ENCODE measurements at places on chromosomes 1 and 21.

- DNase-seq = no peak
- peaks cover 5% of the 10 kb centered on the region for H3K4me1 ChIP-seq
- no peak overlapping the region for H3K4me3 ChIP-seq
- H3K27me3 ChIP-seq = no peaks in the 10 kb centered on the region
- H3K36me3 ChIP-seq = no peaks in the 10 kb centered on the region
Measured at GRCh38 chr1:218347336-218347722, 2.2 kb downstream of the TGFB2 start.

- DNase-seq = no peak
- no peak overlapping the region for H3K4me3 ChIP-seq
- no peak overlapping the region for H3K27ac ChIP-seq
- peaks cover 77% of the 10 kb centered on the region for H3K27me3 ChIP-seq
Measured at GRCh38 chr21:42300045-42300583, 15.1 kb downstream of the TFF3 start.

- H3K4me1 ChIP-seq = peaks cover 39% of the 10 kb centered on the region
- no peak for DNase-seq
- H3K27ac ChIP-seq = no peak overlapping the region
- no peak overlapping the region for H3K4me3 ChIP-seq
- H3K36me3 ChIP-seq = peaks cover 9% of the 10 kb centered on the region
Measured at GRCh38 chr1:230166366-230167132, 99.5 kb downstream of the GALNT2 start.

GRCh38 chr1:88983791-88984559 lies 8.5 kb downstream of the KYAT3 start:
- H3K27ac ChIP-seq = no peak overlapping the region
- H3K4me3 ChIP-seq = no peak overlapping the region
- H3K27me3 ChIP-seq = no peaks in the 10 kb centered on the region

- no peaks in the 10 kb centered on the region for H3K36me3 ChIP-seq
- H3K27me3 ChIP-seq = no peaks in the 10 kb centered on the region
- no peak for DNase-seq
Measured at GRCh38 chr1:221517961-221518360, 223.9 kb downstream of the DUSP10 start.
